Panc1 (cell line): ENCODE measurements at places on chromosomes 2 and 18.

DNA sequence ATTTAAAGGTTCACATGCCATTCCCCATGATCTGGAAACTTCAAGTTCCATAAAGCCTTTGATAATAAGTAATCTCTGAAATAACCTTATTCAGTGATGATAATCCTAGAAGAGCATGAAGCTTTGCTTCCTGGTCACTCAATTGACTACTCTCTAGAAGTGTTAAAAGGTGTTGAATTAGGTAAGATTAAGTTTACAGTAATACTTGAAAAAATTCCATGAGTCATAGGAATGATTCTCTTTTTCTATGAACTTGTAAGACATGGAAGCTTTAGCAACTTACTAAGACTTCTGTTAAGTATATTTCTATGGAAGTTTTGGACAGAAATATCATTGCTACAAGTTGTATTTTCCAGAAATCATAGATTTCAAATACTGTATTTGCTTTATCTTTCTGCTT lies 100.6 kb downstream of the MYO1B start:
- DNase-seq, result no peak

DNA sequence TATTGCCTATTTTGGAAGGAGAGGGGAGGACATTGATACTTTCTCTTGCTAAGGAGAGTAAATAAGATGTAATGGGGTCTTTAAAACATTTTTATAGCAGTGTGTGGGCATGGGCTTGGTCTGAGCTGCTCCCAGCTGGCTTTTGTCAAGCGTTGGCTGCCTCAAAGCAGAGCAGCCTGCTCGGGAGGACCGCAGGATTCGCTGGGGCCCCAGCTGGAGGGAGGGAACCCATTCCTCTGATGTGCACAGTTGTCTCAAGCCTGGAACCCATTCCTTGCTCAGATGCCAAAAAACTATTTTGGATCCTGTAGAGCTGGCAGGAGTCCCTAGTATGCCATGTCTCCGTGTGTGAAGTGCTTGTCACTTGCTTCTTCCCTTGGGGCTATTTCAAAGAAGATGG lies 59.4 kb upstream of the RMDN2 start:
- no peak for DNase-seq

DNA sequence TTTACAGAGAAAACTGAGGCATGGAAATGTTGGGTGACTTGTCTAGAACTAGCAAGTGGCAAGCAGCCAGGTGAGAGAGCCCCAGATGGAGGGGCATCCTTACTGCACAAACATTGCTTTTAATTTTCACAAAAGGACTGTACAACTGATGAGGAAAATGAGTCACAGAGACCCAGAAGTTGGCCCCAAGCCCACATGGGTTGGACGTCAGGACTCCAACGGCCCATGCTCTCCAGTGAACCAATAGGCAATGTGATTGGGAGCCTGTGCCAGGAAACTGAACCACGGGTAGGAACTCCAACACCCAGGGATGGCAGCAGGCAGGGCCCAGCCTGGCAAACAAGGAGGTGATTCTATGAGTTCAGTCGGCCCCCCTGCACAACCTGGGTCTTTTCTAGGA lies 50.8 kb downstream of the PID1 start:
- no peak for DNase-seq

DNA sequence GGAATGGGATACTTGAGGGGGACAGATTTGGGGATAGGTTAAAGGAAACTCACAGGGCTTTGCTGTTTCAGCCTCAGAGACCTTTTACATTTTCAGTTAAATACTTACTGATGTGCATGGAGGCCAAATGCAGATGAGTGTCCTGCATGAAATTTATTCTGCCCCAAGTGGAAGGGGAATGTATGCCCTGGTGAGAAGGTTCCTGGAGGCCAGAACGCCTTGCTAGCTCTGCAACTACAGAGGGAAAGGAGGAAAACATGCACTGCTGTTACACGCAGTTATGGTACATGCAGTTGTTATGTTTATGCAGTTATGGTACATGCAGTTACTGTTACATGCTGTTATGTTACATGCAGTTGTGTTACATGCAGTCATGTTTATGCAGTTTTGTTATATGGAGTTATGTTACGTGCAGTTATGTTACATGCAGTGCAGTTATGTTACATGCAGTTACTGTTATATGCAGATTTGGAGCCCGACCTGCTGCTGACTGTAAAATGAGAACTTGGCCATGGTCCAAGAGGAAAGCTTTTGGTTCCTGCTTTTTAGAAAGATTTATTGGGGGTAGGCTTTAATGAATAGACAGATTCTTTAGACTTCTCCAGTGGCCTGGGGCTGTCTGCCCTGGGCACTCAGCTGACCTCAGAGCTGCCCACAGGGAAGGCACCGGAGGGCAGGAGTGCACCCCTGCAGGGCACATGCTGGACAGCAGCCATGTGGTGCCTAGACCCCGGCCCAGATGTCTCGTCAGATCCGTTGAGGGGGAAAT lies 84.1 kb downstream of the LDLRAD4 start:
- DNase-seq, result no peak

- no peak for DNase-seq
These were observed 73.2 kb downstream of the HS1BP3 start for GRCh38 chr2:20577495-20578235.
